CD4-positive, alpha-beta T cell treated with Interleukin-17A for 1 hour (primary cell): ENCODE measurements at places on chromosomes 2 and 18.

DNA sequence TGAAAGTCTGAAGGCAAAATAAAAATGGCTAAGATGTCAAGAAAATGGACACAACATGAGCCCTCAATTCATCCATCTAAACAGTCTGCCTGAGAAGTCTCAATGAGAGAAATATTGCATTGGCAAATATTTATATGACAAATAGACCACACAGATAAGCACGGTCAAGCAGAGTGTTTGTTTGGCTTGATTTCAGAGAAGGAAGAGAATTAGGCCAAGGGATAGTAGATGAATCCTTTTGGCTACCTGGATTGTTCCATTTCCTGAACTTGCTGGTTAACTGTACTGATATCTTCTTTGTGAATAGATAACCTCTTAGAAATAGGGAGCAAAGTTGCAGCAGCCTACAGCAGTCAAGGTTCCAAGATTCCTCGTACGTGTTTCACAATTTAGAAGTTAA lies 129.6 kb downstream of the RBMS1 start:
- DNase-seq = no peak

GRCh38 chr2:67046591-67046990 lies 350.5 kb upstream of the ETAA1 start:
- DNase-seq = no peak

- DNase-seq = no peak
Observed at GRCh38 chr2:150373374-150373773, 114.1 kb downstream of the RND3 start.

DNA sequence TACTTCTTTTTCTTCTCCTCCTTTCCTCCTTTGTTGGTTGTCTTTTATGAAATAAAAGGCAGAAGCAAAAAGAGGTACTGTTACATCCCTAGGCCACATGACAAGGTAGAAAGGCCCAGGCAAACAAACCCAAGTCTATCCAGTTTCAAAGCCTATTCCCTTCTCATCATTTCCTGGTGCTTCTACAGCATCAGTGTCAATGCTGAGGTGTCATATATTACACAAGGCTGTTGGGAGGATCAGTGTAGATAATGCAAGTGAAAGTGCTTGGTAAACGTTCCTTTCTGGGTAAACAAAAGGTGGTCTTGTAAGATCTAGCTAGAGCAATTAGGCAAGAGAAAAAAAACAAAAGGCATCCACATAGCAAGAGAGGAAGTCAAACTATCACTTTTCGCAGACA lies 64.9 kb downstream of the EVA1A start:
- no peak for DNase-seq

GRCh38 chr2:136310797-136311603 lies 193.1 kb upstream of the CXCR4 start:
- DNase-seq = no peak

GRCh38 chr2:95327861-95328260 lies 30.7 kb downstream of the KCNIP3 start:
- DNase-seq = no peak

DNA sequence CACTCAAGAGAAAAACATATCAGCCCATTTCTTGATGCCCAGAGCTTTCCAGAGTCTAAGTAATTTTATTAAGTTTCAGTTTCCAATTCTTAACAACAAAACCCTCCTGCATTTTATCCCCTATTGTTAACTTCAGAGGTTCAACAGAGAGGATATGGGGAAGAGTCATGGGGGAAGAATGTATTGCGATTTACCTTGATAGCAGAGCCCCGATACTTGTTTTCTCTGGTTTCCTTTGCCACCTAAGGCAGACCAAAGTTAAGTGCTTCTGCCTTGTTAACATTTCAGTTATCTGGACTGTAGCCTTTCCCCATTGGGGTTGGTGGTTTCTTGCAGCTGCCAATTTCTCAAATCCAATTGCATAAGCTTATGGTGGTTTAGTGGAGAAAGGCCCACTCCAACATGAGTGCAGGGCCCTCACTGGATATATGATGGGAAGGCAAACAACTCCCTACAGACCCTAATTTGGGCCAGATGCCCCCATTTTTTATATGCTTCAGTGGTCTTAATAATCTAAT lies 82.0 kb upstream of the ITGB6 start:
- DNase-seq = no peak

DNA sequence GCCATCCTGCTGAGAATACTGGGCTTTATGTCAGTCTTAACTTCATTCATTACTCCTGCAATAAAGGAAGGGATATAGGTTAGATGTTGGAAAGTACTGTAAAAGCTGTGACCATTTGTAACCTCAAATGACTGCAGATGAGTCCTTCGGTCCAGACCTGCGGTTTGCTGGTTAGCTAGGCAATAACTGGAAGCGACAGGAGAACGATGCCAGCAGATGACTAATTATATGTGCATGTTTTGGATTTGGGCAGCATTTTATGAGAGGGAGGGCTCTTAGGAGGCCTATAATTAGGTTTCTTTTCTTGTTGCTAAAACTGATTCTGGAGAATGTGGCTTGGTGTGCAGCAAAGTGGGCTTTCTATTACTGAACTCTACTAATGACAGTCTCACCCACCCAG lies 205.6 kb downstream of the TMEM182 start:
- no peak for DNase-seq

- no peak for DNase-seq
Observed at GRCh38 chr2:8154270-8154669, 527.6 kb upstream of the ID2 start.

DNA sequence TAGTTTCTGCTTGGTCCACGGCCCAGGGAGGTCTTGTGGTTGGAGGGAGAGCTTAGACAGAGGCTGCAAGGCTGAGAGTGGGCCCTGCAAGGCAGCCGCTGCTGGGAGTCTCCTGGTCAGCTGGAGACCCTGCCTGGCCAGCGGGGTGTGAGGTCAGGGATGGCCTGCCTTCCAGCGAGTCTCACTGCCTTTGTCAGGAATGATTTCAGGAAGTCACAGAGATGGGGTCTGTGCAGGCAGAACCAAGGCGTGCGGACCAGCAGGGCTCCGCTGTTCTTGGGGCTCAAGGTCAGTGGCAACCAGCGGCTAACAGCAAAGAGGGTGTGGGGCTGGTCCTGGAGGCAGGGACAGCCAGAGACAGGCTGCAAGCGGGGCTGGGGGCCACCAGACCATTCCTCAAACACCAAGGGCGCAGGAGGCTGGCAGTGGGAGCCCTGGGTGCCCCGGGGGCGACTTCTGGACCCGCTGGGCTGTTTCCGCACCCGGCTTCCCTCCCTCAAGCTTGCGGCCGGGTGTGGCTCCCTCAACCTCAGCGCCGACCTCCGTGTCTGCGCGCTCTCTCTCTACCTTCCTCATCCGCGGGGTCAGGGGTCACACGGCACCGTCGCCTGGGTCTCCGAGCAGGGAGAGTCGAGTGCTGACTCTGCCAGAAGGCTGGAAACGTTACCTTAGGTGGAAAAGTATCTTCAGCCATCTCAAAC lies 124.5 kb upstream of the CTDP1 start:
- no peak for DNase-seq

- no peak for DNase-seq
Observed at GRCh38 chr2:230929381-230930148, 4.5 kb upstream of the GPR55 start.

- DNase-seq = peak; percentile 49
Observed at GRCh38 chr2:172437419-172438341, 10.3 kb downstream of the ITGA6 start.

DNA sequence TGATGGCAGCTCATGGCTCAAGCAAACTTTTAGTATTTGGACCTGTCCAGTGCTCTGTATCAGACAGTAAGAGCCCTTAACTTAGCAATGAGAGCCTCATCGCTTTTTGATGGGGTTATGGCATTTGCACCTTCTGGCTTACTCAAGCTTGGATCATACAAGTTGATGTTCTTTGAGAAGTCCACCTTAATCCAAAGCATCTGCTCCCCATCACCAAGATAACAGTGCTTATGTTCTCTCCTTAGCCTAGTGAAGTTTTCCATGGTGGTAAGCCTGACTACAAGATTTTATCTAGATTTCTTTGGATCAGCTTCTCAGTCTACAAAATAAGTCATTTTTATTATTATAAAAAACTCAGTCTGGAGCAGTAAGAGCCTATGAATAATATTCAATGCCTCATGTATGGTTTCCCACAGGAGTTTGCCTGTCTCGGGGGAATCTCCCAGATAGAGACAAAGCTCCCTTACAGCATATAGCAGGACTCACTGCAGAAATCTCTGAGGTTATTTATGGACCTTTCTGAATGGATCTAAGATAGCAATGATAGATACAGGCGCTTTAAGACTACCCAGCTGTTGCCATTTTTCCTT lies 472.2 kb upstream of the LINC00305 start:
- no peak for DNase-seq

DNA sequence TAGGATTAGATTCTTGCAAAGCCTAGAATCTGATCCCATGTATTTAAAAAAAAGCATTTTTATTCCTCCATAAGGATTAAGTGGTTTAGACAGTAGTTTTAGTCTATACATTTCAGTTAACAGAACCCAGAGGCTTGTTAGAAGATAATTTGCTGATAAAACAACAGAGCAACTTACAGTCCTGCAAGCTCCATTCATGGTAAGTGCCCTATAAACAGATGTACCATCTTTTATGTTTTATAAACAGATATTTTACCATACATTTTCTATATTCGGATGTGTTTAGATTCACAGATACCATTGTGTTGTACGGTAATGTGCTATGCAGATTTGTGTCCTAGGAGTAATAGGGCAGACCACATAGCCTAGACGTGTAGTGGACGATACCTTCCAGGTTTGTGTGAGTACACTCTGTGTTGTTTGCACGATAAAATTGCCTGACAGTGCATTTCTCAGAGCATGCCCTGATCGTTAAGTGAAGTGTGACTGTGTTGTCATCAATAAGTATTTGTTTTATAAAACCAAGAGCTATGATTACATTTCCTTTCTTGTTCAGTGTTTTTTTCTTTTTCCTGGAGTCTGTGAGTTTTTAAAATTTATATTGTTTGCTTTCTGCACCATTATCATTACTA lies 54.2 kb downstream of the CERS6 start:
- no peak for DNase-seq

DNA sequence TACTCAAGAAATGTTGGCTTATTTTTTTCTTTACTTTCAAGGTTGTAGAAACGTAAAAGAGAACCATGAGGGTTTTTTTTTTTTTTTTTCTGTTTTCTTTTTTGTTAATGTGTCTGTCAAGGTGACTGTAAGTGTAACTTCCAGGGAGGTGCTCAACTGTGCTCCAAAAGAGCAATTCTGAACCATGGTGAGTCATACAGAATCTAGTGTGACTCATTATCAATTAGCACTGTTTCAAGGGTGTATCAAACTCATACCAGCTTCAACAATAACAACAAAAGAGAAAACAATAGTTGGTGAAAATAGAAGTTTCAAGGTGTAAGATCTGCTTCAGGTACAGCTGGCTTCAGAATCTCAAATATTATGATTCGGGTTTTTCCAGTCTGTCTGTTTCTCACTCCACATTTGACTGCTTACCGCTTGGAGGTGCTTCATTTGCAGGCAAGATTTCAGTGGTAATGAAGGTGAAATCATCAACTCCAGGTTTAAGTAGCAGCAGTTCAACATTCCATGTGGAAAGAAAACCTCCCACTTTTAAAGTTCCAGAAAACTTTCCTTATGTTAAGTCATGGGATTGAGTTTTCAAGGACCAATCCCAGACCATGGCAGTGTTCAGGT lies 850.6 kb downstream of the CNTNAP5 start:
- no peak for DNase-seq

DNA sequence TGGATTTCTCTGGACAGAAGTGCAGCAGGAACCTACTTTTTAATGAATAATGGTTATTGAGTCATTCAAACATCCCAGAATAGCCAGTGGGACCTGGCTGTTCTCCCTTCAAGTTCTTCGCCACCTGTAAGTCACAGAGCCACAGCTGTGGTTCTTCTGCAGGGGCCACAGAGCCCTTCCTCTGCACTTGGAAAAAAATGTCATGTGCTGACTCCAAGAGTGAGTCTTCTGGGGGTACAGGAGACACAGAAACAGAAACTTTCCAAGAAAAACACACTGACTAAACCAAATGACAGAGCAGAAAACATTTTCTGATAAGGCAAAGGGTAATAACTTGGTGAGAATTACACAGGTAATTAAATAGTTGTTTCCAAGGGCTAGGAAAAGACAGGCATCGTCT lies 68.7 kb upstream of the FN1 start:
- no peak for DNase-seq

- no peak for DNase-seq
Observed at GRCh38 chr2:86201671-86202335, 2.5 kb downstream of the MRPL35 start.

DNA sequence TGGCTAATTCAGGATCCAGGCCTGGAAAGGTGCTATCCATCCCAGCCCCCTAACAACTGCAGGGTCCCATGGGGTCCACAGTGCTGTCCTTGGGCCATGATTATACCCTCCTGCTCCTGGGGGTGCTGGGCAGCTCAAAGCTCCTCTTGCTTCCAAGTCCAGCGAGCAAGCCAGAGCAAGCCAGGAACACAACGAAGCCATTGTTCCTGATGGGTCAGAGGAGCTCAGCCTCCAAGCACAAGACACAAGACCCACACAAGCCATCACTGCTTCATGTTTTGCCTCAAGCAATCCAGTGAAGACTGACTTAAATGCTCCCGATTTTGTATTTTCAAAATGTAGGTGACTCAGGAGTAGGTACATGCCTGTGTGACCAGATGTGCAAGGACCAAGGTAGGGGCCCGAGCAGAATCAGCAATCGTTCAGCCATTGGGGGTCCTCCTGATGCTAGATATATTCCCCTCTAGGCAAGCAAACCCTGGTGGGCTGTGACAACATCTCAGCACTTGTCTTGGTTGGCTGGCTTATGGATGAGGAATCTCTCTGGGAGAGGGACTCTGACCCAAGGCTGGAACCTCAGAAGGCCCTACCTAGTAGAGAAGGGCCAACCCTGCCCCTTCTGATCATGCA lies 90.8 kb downstream of the EPAS1 start:
- no peak for DNase-seq

- DNase-seq = no peak
Observed at GRCh38 chr2:236974752-236975151, 110.9 kb upstream of the COPS8 start.

GRCh38 chr2:174965551-174965950 lies 39.6 kb downstream of the CHN1 start:
- DNase-seq = no peak

- DNase-seq = no peak
Observed at GRCh38 chr2:80365762-80366161, 61.2 kb upstream of the LRRTM1 start.

DNA sequence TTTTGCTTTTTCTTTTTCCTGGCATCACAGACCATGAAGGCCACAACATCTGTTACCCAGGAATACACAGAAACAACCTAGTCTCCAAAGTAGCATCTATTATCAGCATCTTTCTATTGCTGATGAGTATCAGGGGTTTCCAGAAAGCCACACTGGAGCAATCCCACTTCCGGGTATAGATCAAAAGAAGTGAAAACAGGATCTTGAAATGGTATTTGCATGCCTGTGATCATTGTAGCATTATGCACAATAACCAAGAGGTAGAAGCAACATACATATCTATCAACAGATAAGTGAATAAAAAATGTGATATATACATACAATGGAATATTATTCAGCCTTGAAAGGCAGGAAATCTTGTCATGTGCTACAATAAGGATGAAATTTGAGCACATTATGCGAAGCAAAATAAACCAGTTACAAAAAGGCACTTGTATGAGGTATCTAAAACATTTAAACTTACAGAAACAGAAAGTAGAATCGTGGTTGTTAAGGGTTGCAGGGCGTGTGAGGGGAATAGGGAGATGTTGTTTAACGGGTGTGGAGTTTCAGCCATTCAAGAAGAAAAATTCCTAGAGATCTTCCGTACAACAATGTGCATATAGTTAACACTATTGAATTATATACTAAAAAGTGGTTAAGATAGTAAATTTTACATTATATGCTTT lies 115.1 kb downstream of the KCNE4 start:
- no peak for DNase-seq
